ENCODE measurements at places on chromosomes 12 and 14. TPM values are rescaled to one million over a fixed set of nuclear protein-coding genes. Genes with fewer than 3 reads are reported as not detected.
A peak's percentile ranks its signal among the peaks of the same experiment; 100 is the strongest.

Gene HOXC9
- 0.09 TPM for total RNA-seq

Gene VEZT
- total RNA-seq = 54.4 TPM

Gene SLC35F4
- total RNA-seq = not detected

Gene DNAAF2
- total RNA-seq = 7.3 TPM

DNA sequence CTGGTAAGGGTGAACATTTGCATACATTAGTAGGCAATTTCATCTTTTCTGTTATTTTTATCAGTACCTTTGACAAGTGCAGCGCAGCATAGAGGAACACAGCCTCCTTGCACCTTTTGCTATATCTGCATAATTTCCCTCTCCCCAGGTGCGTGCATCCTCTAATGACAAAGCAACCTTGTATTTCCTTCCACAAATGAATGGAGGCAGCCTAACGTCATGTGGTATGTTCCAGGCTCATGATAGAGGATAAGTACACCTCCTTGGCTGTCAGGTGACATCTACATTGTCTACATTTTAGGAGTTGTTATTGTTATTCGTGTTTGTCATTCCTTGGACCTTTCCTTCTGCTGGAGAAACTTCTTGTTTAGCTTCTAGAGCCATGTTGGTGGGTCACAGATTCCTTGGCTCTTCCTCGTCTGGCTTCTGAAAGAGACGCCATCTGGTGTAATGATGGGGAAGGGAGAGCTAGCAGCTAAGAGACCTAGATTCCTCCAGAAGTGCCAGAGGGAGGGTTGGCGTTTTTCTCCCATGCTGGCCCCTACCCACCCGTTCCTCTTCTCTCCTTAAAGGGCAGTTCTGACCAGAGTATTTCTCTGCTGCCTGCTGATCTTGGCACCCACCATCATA lies 37.0 kb downstream of the EVL start:
- no peak for DNase-seq

- DNase-seq = no peak
Measured at GRCh38 chr12:114026805-114027204, 60.7 kb upstream of the RBM19 start.

Gene KRT8
- total RNA-seq = 100 TPM

- DNase-seq = no peak
Measured at GRCh38 chr12:105321125-105321524, 9.4 kb upstream of the C12orf75 start.

Gene ESR2
- 0.52 TPM for total RNA-seq

DNA sequence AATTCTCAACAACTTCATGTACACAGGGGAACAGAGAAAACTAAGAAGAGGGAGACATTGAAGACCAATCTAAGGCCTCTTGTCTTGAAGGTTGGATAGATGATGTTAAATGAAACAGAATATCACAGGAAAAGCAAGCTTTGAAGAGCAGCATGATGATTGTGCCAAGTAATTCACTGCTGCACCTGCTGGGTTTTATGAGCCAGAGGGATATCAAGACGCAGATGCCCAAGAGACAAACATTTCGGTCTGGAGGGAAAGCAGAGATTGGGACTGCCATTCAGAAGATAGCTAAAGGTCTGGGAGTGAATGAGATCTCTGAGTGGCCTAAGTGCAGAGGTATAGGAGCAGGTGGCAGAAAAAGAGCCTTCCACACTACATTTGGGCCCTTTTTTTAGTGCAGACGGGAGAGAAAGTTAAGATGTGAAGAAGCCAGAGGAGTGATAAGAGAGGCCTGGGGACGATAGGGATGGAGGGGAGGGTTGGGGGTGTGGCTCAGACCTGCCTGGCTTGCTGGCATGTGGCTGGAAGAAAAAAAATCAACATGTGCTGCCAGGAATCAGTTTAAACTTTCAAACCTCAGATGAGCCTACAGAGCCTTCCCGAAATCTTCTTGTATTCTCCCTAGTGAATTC lies 200.6 kb downstream of the AEBP2 start:
- DNase-seq = no peak

DNA sequence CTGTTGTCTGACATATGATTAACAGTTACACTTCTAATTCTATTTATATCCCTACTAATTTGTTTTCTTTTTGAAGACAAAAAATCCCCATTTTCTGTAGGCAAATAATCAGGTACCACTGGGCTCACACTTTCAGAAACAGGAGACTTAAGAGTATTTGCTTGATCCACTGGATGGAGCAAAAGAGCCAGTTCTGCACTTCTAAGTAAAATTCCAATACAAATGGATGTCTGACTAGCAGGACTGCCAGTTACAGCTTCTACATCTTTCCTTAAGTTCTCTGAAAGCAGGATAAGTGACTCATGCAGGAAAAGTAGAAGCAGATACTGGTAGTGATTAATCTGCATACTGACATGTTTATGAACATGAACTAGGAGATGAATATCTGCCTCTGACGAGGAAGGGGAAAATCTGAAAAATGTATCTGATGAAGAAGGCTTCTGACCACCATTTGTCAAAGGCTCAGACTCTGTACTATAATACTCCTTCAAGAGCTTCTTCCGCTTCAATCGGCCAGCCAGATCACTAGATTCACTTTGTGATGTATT lies 73.8 kb upstream of the ANKS1B start:
- no peak for DNase-seq

GRCh38 chr12:111435661-111436201 lies 30.0 kb downstream of the SH2B3 start:
- DNase-seq = no peak

DNA sequence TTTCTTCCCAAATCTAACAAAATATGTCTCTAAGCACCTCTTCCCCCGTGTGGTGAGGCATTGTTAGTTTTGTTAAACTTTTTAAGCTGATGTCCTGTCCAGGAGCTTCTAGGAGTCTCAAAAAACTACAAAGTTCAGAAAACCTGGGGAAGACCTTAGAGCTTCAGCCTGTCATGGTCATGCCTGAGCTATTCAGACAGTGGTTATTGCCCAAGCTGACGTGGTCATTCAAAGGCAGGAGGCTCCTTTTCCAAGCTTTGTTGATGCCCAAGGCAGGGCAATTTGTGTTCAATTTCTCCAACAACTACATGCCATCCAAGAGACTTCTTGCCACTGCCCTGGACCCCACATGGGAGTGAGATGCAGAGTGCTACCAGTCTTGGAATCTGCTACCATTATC lies 5.8 kb upstream of the LYZ start:
- DNase-seq = no peak

Gene CD4
- total RNA-seq = 91.9 TPM

GRCh38 chr12:18827913-18828312 lies 90.0 kb downstream of the CAPZA3 start:
- DNase-seq = no peak

- no peak for DNase-seq
Measured at GRCh38 chr12:3821441-3821840, 51.8 kb downstream of the PARP11 start.

GRCh38 chr12:113185180-113186032 lies at the start of the genes DDX54 and RITA1:
Gene DDX54 (minus strand): TSS chr12:113185478. CDS start chr12:113185451, 27 bp downstream.
Gene RITA1 (plus strand): TSS chr12:113185721. CDS start chr12:113186747, 1,026 bp downstream.
- peak; percentile 60 for DNase-seq

Gene ADGRD1
- total RNA-seq = 0.94 TPM

- no peak for DNase-seq
Measured at GRCh38 chr12:99068993-99069747, 424.1 kb downstream of the APAF1 start.

- no peak for DNase-seq
Measured at GRCh38 chr12:100767371-100767770, 27.2 kb upstream of the ANO4 start.

GRCh38 chr12:122858171-122858570 lies 22.9 kb downstream of the HIP1R start:
- DNase-seq = no peak

Gene PLEKHH1
- total RNA-seq = 2.0 TPM

Gene SERPINA12
- 0.05 TPM for total RNA-seq

- no peak for DNase-seq
Measured at GRCh38 chr12:24854017-24854416, 94.9 kb downstream of the BCAT1 start.

DNA sequence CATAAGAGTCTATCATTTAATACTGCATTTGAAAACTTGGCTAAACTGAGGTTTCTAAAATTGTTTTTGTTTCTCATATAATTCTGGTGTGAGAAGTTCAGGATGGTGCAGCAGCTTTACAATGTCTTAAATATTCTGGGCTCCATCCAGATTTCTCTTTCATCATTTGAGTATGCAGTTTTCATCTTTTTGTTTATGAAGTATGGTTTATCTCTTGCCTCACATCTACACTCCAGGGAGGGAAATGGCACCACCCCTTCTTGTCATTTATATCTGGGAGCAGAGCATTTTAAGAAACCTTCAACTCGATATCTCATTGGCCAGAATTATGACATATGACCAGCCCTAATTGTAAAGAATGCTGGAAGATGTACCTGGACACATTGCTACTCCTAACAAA lies 24.3 kb downstream of the GEMIN2 start:
- no peak for DNase-seq

GRCh38 chr12:47935184-47935583 lies 28.2 kb upstream of the TMEM106C start:
- no peak for DNase-seq

Gene GALC
- total RNA-seq = 12.5 TPM

Gene TAS2R42
- total RNA-seq = 0.09 TPM

DNA sequence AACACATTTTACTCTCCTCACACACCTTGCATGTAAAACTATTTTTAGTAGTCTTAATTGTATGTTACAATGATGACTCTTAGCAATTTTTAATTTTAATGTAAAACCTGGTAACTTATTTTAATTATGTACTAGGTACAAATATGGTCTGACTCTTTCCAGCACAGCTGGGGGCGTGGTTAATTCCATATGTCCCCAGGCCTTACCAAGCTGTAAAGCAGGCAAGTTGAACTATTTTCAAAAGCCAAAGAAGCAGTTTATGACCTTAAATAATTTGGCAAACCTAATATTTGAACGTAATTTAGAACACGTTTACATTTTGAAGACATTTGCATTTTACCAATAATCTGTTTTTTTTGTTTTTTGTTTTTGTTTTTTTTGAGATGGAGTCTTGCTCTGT lies 9.3 kb upstream of the ACOT6 start:
- DNase-seq = no peak

Gene SLC41A2
- total RNA-seq = 14.7 TPM

Gene DTX1
- total RNA-seq = 4.4 TPM

Gene OASL
- total RNA-seq = 6.3 TPM

Gene SPIC
- 7.0 TPM for total RNA-seq

GRCh38 chr14:100911665-100912316 lies 8.3 kb upstream of the RTL1 start:
- no peak for DNase-seq

Gene FBRSL1
- 5.9 TPM for total RNA-seq

Gene PIWIL1
- total RNA-seq = 0.28 TPM

Gene SPTB
- total RNA-seq = 1.8 TPM

DNA sequence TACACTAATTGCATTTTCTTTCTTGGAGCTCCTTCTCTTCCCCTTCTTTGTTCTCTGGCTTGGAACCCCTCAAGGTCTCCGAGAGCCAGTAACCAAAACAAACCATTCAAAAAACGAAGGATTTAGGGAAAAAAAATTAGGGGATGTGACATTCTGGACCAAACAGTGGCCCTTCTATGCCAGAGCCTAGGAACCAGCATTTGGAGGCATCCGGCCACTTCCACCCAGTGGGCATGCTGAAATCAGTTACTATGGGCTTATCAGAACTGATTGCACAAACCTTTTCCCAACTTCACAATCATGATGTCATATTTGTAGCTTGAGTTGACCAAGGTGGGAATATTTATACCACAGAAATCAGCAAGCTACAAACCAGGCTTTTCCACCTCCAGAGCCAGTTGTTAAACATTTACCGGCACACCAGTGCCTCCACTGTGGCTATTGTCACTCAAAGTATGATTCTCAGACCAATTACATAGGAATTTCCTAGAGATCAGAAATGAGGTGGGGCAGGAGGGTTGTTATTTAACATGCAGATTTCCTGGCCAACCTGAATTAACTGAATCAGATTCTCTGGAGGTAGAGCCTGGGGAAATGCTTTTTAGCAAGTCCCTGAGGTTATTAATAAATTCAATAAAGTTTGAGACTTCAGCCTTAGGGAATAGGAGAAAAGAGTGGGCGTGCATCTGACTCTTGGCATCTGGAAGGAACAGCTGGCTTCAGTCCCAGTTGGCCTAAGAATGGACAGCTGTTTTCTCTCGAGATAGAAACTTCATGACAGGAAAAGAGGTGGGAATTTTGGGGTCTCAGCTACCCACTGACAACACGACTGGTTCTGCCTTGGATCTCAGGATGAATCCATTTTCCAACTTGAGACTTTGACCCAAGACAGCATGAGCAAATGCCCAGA lies 273.9 kb downstream of the ZFP36L1 start:
- DNase-seq = no peak

- no peak for DNase-seq
Measured at GRCh38 chr14:65255029-65255545, 152.8 kb upstream of the MAX start.

DNA sequence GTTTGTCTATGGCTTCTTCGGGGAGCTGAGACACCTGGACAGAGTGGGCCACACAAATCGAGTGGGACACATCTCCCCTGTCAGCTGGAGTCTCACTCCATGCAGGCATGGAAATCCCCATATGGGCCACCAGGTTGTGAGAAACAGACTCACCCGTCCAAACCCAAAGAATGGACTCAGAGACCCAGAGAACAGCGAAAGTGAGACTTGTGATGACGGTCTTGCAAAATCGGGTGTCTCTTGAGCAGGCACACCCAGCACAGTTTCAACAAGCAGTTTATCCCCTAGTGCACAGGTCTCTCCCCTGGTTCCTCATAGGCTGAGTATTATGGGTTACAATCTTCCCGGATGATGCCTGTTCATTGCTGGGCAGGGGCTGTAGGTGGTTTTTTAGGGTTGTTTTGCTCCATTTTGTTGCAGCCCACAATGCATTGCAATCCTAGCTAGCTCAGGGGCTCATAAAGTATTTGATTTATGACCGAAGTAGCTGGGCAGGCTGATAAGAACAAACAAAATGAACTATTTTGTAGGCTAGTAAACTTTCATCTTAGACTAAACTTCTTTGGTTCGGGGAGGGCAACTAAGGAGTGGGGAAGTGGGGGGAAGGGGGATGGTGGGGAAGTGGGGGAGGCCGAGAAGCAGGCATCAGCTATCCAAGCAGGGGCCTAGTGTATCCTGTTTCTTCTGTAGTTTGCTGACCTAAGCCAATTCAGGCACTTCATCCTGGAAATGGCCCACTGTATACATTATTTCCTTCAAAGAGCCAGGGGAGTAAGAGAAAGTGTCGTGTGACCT lies 45.3 kb downstream of the IQSEC3 start:
- no peak for DNase-seq

GRCh38 chr14:44531658-44532057 lies 24.6 kb upstream of the FSCB start:
- DNase-seq = no peak

Gene HNF1A
- not detected for total RNA-seq

Gene MYH6
- total RNA-seq = 0.05 TPM
